ENCODE measurements at places on chromosomes 4 and X.

GRCh38 chr4:158664806-158665205, 6.9 kb downstream of the C4orf46 start:
- no peak for DNase-seq

GRCh38 chr4:186948361-186949242, 224.9 kb upstream of the FAT1 start:
- no peak for DNase-seq

- DNase-seq: no peak
These were observed 50.8 kb downstream of the ANXA3 start for GRCh38 chr4:78602334-78602733.

GRCh38 chrX:74835566-74835965, 89.7 kb downstream of the NEXMIF start:
- no peak for DNase-seq

DNA sequence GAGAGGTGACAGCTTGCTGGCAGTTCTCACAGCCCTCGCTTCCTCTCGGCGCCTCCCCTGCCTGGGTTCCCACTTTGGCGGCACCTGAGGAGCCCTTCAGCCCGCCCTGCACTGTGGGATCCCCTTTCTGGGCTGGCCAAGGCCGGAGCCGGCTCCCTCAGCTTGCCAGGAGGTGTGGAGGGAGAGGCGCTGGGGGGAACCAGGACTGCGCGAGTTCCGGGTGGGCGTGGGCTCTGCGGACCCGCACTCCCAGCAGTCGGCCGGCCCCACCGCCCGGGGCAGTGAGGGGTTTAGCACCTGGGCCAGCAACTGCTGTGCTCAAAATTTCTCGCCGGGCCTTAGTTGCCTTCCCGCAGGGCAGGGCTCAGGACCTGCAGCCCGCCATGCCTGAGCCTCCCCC, 47.0 kb upstream of the PTPN13 start:
- DNase-seq: no peak

- no peak for DNase-seq
These were observed 157.5 kb upstream of the ATP6AP2 start for GRCh38 chrX:40423299-40423698.

GRCh38 chr4:113502476-113502875, 259.1 kb downstream of the CAMK2D start:
- DNase-seq: no peak
